Substantia nigra (tissue), 51 donors: ENCODE measurements at places on chromosomes 1 and 21.
A peak's percentile ranks its signal among the peaks of the same experiment; 100 is the strongest.

DNA sequence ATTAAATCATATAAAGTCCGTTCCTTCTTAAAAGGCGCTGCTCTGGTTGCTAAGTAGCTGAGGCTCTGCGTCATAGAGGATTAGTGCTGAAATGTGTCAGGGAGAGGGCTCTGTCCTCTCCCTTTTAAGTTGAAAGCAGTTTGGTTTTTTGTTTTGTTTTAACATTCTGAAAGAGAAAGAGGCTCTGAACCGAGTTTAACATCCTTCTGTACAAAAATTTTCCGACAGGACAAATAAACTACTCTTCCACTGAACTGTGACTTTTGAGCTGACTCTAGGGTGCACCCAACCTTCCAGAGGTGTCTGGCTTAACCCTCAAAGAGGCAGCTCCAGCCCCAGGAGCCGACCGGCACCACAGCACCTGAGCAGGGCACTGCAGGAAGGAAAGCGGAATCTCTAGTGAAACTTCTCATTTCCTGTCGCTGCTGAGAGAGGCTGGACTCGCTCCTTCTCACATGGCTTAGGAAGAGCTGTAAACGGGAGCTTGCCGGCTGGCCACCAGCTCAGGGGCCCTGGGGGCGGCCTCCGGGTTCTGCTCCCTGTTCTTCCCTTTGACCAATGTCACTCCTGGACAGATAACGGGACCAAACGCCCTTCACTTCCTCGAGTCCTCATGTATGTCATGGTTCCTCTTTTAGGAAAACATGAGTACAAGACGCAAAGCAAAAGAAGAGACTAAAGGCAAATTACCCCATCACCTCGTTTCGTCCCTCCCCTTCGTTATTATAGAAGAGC is 1.2 kb downstream of the VAV3 start:
- no peak for DNase-seq

- no peak for DNase-seq
Observed at GRCh38 chr1:161737625-161738024, 12.0 kb upstream of the DUSP12 start.

GRCh38 chr1:54861070-54861761 is 25.8 kb downstream of the DHCR24 start:
- no peak for DNase-seq

DNA sequence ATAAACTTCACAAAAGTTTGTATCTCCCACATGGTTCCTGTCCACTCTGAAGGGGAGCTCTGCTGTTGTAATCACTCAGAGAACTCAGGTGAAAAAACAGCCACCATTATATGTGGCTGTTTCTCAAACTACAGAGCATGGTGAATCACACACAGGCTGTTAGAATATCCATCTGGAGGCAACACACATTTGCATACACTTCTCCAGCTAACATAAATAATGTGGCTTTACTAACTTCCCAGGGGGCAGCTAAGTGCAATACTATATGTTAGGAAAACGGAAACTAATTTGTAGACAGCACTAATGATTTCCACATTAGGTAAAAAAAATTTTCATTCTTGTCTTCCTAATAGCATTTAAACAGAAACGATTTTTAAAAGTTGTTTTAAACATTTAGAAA is 49.3 kb downstream of the PTGFR start:
- no peak for DNase-seq

DNA sequence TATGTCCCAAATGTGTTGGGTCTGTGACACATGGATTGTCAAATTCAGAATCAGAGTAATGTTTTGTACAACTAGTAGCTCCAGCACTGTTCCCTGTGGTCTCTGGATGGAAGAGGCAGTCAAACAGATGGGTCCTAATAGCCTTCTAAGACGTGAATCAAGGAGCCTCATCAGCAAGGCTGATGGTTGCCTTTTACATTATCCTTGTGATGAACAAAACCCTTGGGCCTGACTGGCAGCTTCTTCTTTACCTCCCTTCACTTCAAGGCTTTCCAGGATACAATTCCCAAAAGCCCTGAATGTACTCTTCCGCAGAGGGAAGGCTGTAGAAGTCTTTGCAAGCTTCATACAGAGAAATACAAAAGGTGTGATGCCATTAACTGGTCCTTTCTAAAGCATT is 633.3 kb downstream of the USP25 start:
- DNase-seq: no peak

- no peak for DNase-seq
Observed at GRCh38 chr1:193181536-193181935, 4.9 kb downstream of the B3GALT2 start.

DNA sequence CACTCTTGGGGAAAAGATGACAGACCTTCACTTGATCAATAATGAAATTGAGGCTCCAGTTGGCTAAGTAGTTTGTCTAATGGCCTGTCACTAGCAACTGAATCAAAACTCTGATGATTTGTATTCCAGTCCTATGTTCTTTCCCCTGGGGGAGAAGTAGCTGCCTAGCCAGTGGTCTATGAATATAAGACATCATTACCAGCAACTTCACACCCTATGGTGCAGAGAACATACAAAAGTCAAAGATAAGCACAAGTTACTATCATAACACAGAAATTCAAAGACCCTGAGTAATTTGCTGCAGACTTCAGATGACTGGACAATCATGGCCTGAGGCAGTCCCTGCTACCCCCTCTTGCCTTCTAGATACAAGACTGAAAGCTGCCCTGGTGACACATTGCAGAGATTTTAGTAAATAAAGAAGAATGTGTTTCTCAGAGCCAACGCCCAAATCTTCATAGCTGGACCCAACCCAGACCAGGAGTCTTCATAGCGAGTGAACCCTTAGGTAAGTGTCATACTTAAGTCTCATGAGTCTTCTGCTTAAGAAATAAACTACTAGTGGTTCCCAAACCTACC is 993 bp downstream of the PDZK1 start:
- DNase-seq: no peak

GRCh38 chr1:7247791-7248548 is 462.7 kb downstream of the CAMTA1 start:
- no peak for DNase-seq

DNA sequence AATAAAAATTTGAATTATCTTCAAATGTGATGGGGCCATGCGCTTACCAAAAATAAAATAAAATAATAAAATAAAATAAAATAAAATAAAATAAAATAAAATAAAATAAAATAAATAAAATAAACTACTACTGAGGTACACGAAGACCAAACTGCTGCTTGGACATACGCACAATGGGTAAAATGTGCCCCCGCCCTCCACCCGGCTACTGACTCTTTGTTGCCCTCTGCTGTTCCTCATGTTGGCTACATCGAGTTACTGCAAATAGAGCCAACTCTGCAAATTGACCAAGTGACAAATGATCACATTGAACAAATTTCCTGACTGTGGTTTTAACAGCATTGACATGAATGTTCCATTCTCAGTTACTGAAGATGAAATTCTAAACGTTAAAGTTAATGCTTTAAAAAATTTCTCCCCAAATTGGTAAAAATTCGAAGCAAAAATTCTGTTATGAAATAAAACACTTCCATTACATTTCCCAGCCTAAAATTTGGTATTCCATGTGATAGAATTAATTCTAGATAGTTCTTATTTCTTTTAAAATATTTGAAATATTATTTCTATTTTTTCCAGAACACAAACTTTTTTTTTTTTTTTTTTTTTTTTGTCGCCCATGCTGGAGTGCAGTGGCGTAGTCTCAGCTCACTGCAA is 18.8 kb upstream of the MAP1LC3C start:
- DNase-seq: peak; percentile 28

DNA sequence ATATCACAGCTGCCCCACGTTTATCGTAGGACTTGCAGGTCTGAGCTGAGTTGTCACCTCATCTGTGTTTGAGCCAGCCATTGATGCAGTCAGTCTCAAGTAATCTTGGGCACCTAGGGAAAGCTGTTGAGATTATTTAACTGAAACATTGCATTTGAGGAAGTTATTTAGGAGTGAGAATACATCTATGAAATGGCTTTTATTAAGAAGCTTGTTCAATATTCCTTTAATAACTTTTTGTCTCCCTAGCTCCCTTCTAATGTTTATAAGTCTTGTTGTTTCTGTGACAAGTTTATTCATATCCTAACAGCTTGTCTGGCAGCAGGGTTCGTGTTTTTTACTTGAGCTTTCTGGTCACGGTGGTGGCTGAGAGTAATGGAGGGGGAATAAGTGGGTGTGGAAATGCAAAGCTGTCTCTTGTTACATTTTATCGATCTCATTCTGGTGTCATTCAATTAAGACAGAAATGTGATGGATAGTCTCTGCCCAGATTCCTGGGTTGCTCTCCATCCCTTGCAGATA is 555.9 kb downstream of the USP25 start:
- DNase-seq: no peak
